ELR (cell line): ENCODE measurements at places on chromosomes 3 and 15.

DNA sequence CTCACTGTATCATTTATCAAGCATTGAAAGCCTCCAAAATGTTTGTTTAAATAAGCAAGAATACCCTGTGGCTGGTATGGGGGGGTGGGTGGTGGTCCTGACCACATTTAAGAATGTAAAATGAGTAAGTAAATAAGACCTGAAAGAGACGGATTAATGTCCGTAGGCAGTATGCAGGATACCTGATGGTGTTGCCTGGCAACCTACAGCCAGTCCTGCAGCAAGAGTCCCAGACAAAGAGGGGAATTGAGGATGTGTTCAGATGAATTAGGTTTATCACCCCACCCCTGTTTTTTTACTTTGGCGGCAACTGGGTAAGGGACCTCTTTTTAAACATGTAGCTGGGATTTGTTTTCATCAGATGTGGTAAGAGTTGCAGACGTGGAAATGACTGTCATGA, 99.8 kb upstream of the BFSP2 start:
- DNase-seq, result no peak

DNA sequence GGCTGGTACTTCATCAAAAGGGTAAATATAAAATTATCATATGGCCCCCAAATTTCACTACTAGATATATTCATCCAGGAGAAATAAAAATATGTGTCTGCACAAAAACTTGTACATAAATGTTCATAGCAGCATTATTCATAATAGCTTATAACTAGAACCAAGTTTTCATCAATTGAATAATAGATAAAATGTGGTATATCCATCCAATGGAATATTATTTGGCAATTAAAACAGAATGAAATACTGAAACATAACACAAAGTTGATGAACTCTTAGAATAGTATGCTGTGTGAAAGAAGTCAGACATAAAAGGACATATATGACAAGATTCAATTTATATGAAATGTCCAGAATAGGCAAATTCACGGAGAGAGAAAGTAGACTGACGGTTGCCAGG, 389.3 kb upstream of the ADAMTS9 start:
- no peak for DNase-seq

DNA sequence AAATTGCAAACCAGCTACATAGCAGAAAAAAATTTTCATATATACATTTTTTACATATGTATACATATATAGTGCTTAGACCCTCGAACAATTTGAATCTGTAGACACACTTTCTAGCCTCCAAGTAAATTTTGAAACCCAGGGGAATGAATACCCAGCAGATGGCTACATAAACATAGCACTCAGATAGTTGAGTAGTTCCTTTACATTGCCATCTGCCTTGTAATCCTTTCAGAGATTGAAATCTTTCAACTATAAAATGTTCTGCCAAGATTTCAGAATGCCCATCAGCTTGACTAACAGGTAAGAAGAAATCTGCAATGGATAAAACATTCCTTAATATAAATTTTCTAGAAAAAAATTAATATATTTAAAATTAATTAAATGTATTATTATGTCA, 1333.5 kb upstream of the CADM2 start:
- DNase-seq, result no peak

- DNase-seq, result no peak
These were observed 693.0 kb downstream of the NR2F2 start for GRCh38 chr15:97023488-97023844.

DNA sequence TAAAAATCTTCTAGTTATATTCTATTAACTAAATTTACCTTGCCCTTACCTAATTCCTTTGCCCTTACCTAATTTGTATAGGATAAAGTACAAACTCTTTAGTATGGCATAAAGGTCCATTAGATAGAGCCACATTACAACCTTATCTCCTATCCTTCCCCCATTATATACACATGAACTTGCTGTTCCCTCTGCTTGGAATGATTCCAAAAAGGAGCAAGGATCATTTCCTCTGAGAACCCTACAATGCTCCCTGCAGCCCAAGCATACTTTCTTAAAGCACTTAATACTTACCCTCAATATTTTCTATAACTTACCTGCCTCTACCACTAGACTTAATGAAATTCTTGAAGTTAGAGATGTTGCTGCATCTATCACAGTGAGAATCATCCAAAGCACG, 118.9 kb upstream of the CCDC54 start:
- no peak for DNase-seq

GRCh38 chr3:195813916-195814640, 2.3 kb upstream of the MUC4 start:
- DNase-seq, result no peak

DNA sequence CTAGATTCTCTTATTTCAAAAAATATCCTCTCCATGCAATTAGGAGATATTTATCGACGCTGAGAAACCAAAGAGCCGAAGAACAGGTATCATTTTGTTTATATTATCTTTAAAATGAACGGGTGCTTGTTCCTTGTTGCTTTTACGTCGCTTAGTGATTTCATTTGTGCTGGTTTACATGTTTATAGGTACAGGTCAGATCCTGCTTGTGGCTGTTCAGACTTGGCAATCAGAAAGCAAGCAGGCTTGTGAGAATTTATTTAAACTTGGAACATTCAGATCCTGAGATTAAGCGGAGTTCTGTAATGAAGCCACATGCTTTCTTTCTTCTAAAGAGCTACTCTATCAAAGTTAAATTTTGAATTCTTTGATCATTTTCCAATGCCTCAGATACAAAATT, 43.0 kb upstream of the ATP2C1 start:
- DNase-seq, result no peak

GRCh38 chr3:32791833-32792232, 26.0 kb upstream of the TRIM71 start:
- DNase-seq, result no peak

DNA sequence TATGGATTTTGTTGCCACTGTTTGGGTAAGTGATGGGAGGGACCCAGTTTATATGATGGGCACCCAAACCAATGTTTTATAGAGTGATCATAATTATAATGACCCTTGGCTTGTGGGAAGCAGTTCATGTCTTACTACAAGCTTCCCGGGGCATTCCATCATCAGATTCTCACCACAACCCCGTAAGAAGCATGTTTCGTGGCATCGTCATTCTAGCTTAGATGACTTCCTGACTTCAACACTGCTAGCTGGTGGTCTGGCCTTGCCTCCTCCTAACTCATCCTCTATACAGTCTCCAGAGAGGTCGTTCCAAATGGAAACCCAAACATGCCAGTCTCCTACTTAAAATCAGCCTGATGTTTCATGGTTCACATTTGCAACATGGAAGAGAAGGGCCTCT, 226.9 kb downstream of the ADAMTS9 start:
- DNase-seq, result peak; percentile 93

GRCh38 chr3:176978441-176978840, 218.8 kb downstream of the TBL1XR1 start:
- DNase-seq, result peak; percentile 38

GRCh38 chr15:92877416-92877815, 22.7 kb upstream of the CHD2 start:
- no peak for DNase-seq

GRCh38 chr3:158918008-158918407, 116.2 kb downstream of the MFSD1 start:
- peak; percentile 88 for DNase-seq

GRCh38 chr15:52005748-52006701, 13.0 kb upstream of the MAPK6 start:
- DNase-seq, result peak; percentile 74

DNA sequence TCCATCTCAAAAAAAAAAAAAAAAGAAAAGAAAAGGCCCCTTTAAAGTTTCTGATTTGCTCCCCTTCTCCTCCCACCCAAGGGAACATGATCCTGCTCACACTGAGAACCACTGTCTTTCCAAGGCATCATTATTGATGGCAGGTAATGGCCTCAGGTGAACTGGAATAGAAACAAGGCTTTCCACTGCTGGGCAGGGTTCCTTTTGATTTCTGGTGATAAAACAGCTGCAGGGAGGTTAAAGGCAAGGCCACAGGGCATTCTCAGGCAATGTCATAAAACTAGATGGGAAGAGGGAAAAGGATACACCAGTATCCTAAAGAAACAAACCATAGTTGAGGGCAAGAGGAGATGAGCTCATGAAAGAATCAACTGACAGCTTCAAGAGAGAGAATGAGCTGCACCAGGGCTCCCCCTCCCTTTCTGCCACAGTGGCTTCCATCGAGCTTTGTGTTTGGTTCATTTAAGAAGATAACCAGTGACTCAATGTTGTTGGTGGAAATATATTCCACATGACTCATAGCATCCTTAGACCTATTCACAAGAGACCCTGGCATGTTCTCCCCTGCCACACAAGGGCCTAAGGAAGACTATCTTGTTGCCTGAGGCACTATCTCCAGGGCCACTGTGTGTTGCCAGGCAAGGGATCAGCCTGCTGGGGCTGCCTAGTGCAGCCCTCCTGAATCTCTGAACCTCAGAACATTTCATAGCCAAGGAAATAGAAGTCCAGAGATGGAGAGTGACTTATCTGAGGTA, 86.4 kb downstream of the WDR76 start:
- peak; percentile 98 for DNase-seq

DNA sequence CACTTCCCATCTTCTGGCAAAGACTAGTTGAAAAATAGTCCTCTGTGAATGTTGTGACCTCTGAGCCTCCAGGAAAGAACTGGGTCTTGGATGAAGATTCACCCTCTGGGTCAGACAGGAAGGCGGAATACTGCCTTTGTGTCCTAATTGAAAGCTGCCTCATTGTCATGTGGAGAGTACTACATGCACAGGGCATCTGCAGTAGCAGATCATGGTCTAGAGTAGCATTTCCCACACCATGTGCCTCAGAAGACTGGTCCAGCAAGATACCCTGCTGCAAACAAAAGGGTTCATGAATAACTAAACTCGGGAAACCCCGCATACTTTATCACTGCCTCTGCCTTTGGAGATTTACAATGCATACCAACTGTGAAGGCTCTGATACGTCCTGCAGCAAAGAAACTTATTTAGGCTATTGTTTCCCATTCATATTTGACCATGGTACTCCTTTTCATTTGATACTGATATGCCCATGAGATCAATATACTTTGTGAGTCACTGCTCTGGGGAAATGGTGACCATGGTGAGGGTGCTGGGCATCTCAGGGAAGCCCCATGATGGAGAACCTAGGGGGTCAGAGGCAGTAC, 22.7 kb downstream of the IRAK2 start:
- no peak for DNase-seq

GRCh38 chr3:171883893-171884279, 40.7 kb downstream of the TMEM212 start:
- no peak for DNase-seq

- DNase-seq, result no peak
These were observed 39.3 kb upstream of the GATA2 start for GRCh38 chr3:128532012-128532983.

GRCh38 chr3:129481766-129482332, 41.8 kb downstream of the IFT122 start:
- DNase-seq, result peak; percentile 61

DNA sequence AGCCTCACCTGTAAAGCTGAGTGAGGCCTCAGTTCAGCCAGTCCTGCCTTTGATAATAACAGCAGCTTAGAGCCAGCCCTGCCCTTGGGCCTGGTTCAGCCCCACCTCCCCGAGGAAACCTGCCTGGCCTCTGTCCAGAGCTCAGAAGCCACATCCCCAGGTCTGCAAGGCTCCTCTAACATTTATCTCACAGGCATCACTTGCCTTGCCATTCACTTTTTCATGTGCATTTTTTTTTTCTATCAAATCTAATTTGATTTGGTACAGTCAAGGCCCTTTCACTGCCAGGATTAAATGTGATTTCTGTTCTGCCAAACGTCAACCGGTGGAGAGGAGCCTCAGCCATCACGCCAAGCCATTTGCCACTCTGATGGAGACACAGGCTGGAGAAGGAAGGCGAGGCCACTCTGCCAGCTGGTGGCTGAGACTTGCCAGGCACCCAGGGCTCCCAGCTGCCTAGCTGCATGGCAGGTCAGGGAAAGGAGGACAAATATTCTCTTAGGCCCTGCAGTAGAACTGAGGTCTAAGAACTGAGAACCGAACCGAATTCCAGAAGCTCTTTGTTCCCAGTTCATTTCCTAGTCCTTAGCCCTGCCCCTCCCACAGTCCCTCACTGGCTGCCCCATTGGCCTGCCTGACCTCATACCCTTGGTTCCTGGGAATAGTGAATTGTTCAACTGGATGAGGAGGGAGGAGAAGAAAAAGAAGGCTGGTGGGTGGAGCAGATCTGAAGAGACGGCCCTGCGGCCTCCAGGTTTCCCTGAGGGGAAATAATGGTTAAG, 76.4 kb downstream of the SPSB4 start:
- no peak for DNase-seq

DNA sequence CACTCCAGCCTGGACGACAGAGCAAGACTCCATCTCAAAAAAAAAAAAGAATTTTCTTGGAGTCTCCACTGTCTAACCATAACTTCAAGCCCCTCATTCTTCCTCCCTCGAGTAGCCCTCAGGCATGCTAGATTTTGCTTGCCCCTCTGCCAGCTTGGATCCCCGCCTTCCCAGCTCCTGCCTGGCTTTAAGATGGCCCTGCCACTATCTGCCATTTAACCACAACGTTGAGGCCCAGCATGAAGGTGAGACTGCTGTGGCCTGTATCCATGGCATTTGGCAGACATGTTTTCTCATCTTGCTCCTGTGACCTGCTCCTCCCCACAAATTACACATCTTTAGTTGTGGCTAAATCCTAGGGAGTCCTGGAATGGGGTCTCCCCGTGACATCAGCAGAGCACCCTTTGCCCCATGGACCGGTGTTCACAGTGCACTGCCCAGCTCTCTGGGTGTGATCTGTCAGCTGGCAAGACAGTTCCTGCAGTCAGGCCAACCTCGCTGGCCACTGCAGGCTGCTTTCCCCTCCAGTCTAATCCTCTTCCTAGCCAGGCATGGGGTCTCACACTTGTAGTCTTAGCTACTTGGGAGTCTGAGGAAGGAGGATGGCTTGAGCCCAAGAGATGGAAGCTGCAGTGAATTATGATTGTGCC, 10.4 kb downstream of the VPS18 start:
- DNase-seq, result no peak

GRCh38 chr3:128624526-128625138, 26.0 kb downstream of the RPN1 start:
- DNase-seq, result no peak

- no peak for DNase-seq
These were observed 28.0 kb downstream of the SV2B start for GRCh38 chr15:91128016-91128415.

- no peak for DNase-seq
These were observed 78.8 kb downstream of the AAGAB start for GRCh38 chr15:67175643-67176071.

DNA sequence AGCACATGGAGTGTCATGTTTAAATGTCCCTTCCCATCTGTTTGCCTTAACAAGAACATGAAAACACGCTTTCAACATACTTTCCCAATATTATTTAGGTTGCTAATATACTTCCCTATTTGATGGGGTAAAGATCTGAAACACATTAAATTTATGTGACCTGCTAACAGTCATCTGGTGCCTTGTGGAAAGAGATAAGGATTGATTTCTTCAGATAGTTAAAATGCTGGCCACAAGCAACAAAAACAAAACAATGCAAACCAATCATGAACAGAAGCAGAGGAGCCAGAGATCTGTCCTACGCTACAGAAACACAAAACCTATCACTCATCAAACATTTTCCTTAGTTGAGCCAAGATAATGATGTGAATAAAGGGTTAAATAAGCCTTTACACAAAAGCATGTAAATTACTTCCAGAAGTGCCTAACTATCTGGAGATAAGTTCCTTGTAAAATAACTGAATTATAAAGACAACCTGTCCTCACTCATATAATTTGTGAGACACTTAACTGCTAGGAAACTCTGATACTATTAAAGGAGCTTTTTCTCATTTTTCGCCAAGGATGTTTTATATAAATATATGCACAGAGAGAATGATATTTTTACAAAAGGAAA, 109.9 kb downstream of the NSUN3 start:
- no peak for DNase-seq

- DNase-seq, result peak; percentile 51
These were observed 25.9 kb upstream of the SNRK start for GRCh38 chr3:43260412-43260811.

- no peak for DNase-seq
These were observed 36.0 kb downstream of the USF3 start for GRCh38 chr3:113660458-113660857.
